MV-4-11 (cell line): ENCODE measurements at places on chromosomes 7 and 10.
A peak's percentile ranks its signal among the peaks of the same experiment; 100 is the strongest.

DNA sequence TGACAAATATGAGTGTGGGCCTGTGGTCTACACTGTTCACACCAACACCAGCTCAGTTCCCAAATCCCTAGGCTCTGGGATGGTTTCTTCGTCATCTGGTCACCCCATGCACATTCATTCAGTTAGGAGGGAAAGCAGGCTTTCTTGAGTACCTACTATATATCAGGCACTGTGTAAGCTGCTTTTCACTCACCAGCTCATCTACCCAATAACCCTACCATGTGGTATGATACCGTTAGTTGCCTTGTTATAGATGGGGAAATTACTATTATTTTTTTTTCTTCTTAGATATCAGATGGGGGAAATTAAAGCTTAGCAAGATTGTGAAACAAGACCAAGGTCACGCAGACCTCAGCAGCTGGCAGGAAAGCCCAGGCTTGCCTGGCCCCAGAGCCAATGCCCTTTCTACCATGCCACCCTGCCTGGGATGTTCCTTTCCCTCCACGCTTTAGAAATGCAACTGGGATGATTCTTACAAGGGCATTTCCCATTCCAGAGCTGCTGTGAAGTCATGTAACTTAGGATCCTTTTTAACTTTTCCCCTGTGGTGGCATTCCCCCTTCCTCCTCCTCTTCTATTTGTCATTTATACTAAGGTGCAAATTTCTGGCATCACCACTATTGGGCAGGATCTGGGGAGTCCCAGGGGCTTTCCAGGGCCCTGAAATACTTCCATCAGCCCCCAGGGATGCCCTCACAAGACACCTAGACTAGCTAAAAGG, 93.1 kb upstream of the EFCAB10 start:
- DNase-seq: no peak

DNA sequence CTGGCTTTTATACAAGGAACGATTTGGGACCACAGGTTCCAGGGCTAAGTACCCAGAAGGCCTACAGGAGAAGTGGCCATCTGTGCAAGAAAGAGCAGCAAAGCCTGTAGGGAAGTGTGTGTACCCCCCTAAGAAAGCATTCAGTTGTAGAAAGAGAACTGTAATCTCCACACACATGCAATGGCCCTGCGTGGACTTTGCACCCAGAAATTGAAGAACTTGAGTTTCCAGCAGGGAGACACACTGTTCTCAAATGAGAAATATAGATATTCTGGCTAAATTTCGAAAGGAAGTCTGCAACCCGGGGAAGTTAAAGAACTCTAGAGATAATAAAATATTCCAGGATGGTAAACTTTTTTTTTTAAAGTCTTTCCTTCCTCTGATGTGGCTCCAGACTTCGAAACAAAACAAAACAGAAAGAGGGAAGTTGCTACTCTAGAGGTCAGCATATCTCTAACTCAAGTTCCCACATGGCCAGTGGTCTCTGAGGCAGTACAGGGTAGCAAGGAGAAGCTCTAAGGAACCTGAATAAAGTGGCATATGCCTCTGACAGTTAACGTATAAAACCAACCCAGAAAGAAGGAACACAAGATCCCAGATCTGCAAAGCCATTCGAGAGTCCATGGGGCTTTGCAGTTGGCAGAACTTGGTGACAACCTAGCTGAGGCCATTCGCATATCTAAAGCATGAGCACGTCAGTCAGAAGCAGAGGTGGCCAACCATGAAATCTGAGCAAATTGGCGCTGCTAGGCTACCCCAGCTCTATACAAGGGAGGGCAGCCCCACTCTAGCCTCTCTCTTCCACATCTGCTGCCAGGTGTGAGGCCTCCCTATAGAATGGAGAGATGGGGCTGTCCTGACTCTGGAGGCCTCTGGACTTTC, 56.6 kb downstream of the ELMO1 start:
- peak; percentile 86 for DNase-seq

GRCh38 chr10:87094373-87095235, at the start of the genes GLUD1 and SHLD2:
GLUD1 (minus strand) TSS chr10:87094843; CDS start chr10:87094769, 74 bp downstream.
SHLD2 (plus strand) TSS chr10:87095206; CDS start chr10:87151355, 56,149 bp downstream.
- DNase-seq: peak; percentile 88

GRCh38 chr7:132932296-132933071, 149.4 kb downstream of the CHCHD3 start:
- no peak for DNase-seq

- DNase-seq: no peak
Observed at GRCh38 chr7:148153616-148154284, 436.8 kb upstream of the C7orf33 start.

DNA sequence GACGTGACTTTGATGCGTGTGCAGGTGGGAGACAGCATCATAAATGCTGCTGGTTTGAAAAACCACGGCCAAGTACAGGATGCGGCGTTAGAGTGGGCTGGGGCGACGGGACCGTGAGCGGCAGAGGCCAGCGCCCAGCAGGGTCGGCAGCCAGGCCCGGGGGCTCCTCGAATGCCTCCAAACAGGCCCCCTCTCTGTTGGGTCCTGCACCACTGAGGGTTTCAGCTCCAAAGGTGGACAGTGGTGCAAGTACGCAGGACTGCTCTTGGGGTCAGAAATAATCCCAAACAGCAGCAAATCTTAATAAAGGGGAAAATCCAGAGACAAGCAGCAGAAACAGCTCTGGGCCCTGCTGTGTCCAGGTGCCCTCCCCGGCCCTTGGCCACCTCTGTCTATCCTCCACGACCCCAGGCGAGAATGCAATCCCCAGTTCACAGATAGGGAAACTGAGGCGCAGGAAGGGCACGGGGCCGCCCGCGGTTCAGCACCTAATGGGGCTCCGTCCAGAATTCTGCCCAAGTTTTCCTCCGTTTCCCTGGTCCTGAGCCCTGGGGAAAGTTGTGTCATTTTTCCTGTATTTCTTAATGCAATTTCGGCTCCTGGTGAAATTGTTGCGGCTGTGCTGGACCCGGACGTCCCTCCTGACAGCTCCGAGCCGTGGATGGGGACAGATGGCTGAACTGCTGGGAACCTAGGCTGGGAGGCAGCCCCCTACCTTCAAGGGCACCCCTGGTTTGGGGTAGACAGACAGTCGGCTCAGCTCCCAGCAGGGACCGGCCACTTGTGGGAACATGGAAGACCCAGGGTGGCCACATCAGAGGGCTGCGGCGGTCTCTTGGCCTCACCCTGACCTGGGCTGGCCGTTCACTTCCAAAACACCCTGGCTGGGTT, 97.4 kb downstream of the FOXL3 start:
- DNase-seq: no peak

GRCh38 chr10:74189999-74190421, 39.0 kb downstream of the ADK start:
- peak; percentile 72 for DNase-seq

DNA sequence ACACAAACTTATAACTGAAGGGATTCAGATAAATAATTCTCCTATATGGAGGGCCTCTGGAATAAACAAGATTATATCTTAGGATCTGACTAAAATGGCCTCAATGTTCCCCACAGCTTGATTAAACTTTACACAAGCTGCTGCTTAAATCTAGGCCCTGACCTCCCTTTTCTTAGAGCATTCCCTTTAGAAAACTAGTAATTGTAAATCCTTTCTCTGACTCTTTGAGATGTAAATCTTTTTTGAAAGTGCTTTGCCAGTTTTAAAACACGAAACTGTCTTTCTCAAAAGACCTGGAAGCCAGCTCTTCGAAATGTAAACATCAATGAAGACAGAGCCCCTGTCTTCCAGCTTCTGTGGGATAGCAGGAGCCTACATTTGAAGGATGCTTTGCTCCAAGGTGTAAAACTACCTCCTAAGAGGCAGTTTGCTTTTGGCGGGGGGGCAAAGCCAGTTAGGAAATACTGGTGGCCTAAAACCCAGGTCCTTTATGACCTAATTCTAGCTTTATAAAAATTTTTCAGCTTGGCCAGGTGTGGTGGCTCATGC, 758.7 kb downstream of the CNTNAP2 start:
- no peak for DNase-seq

DNA sequence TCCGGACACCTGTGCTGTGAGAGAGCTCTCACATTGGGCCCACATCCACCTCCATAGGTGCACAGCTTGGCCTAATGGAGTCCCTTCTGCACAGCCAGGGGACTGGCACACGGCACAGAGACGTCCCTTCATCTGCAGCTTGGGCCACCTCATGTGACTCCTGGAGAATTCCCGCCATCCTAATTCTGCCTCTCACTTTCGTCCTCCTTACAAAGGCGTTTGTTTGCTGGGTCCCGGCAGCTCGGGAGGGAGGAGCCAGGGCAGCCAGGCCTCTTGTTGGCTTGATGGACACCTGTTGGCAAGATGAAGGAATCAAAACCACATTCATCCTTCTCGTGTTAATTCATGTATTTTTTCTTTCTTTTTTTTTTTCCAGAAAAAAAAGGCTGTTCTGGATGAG, 30.7 kb upstream of the TTYH3 start:
- no peak for DNase-seq

DNA sequence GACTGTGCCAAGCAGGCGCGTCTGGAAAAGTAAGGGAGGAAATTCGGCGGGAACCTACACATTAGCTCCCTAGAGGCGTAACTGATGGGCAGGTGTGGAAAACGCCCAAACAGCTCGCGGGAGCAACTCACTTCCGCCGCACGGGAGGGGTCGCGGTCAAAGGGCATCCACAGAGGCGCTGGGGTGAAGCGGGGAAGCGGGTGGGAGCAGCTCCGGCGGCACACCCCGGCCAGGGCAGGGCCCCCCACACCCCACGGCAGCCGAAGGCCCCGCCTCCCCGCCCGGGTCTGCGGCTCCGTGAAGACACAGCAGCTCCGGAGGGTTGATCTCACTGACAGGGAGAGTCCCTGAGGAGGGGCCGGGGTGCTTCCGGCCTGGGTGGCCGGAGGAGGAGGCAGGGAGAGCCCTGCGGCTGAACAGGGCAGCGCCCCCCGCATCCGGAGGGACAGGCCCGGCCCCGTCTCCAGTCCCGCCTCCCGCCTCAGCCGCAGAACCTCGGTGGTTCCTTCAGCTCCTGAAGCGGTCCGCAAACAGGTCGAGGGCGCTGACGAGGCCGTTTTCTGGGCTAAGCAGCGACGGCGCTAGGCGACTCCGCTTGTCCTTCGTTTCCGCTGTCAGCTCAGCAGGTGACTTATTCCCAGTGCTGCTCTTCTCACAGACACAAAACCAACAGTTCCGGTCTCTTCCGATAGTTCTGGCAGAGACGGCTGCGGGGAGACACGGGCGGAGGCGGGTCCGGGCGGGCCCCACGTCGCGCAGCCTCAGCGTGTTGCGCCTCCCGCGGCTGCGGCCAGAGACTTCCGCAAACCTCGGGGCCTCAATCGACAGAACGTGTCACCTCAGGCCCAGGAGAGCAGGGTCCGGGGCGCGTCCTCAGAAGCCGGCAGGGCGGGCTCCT, 276.1 kb downstream of the DNAJB6 start:
- no peak for DNase-seq

- no peak for DNase-seq
Observed at GRCh38 chr10:9291081-9291480, 1236.6 kb downstream of the GATA3 start.

DNA sequence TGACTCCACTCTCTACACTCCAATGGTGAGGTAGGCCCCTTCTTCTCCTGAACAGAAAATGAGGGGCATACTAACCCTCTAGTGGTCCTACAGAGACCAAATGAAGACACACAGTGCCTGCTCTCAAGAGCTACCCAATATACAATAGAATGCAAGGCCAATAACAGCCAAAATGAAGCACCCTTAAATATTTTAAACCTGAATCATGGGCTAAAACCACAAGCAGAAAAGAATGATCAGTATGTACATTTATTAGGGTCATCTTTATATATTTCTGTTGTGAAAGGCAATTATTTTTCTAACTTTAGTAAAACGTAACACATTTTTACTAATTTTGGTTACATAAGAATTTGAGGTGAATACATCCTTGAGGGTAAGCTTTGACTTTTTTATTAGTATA, 49.9 kb upstream of the COL1A2 start:
- DNase-seq: no peak

DNA sequence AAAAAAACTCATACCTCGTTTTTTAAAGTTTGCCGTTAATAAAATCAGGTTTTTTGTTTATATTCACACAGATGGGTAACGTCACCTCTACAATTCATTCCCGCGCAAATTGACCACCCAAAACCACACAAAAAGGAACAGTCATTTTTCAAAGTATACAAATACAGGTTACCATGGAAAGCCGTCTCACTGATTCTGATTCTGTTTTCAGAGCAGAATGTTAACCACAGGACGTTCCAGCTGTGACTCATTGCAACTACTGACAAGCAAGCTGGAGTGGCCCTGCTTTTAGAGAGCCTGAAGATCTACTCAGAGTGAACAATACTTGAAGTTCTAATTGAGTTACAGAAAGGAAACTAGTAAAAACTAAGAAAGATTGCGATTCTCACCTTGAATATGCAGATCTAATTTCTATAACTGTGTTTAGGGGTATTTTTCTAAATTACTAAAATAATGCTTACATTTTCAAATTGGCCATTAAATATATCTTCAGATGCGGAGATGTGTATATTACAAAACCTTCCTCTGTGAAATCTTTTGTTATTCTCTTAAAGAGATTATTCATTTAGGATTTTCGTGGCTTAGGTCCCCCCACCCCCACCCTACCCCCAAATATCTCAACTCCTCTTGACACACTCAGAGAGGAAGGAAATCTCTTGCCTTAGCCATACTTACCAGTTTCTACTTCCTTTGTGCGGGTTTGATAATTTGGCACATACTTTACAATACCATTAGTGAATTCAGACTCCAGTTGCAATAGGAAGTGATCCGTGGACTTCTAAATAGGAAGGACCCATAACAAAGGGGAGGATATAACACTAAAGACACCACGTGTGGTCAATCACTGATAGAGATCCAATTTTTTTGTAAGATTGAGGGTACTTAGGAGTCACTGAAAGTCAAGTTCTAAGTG, 106.0 kb downstream of the CUBN start:
- DNase-seq: peak; percentile 94

GRCh38 chr7:18901982-18902421, 215.4 kb downstream of the TWIST1 start:
- DNase-seq: no peak
